Hepatocyte (in vitro differentiated cells): ENCODE measurements at places on chromosomes 3 and 15. TPM values are rescaled to one million over a fixed set of nuclear protein-coding genes. Genes with fewer than 3 reads are reported as not detected.

DNA sequence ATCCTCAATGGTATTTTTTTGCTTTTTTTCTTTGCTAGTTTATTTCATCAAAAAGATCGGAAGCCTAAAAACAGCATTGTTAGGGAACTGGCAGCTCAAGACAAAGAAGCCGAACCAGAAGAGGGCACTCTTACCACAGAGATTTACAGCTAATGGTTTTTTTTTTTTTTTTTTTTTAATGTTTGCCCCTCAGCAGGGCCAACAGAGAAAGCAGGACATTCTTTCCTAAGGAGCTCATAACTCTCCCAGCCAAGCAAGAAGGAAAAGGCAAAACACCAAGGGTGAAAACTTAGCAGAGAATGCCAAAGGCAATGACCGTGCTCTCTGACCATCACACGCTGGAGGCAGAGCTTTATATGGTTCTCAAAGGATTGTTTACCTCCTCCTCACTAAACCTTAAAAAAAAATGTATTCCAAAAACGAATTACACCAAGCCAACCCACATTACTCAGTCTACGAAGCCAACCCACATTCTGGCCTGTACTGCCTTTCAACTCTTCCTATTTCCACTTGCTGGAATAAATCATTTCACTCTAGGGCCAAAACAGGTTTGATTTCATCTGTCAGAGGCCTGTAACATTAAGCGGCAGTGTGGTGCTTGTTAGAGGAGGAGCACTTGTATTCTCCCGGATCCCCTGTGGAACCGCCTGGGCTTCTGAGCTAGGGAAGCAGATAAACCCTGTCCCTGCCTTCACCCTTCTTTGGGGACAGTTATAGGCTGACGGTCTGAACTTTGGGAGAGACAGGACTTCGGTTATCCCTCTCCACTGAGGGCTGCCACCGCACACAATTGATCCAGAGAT, 35.6 kb upstream of the GYG1 start:
- H3K4me3 ChIP-seq: no peak overlapping the region
- peak; percentile 82 for DNase-seq
- H3K27me3 ChIP-seq: no peaks in the 10 kb centered on the region
- H3K4me1 ChIP-seq: peaks cover 8% of the 10 kb centered on the region

DNA sequence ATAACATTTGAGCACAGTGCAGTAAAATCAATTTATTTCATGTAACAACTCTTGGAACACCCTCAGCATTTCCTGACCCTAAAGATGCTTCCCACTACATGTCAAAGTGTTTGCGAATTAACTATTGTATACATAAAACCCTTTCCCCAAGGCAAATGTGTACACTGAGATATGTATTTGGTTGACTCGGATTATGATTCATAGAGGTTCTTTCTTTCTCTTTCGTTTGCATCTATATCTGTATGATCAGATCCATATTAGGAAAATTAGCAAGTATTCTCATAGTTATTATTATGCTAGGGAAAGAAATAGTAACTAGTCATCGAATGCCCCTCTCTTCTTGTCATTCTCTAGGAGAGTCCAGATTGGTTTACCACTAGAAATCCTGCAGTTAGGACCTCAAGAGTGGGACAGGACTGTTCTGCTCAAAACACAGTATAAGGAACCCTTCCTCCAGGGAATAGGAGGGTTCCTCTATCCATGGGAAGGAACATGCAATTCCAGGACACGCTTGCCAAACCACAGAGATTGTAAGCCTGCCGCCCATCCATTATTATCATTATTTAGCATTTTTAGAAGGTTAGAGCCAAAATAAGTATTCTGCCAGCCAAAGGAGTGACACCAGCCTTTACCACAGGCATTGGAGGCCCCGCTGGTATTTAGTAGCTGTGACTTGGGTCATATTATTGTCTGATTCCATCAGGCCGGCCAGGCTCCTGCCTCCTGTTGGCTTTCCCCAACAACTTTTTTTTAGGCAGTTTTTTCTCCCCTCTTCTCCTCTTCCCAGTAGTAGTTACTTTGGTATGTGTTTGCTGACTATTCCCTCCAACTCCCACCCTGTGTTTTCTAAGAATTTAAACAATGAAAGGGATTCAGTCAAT, 100.7 kb downstream of the GALK2 start:
- H3K4me1 ChIP-seq: no peaks in the 10 kb centered on the region
- no peaks in the 10 kb centered on the region for H3K27me3 ChIP-seq
- no peak overlapping the region for H3K4me3 ChIP-seq
- no peak overlapping the region for H3K27ac ChIP-seq
- no peaks in the 10 kb centered on the region for H3K36me3 ChIP-seq
- no peak for DNase-seq

- no peaks in the 10 kb centered on the region for H3K27me3 ChIP-seq
- peak overlapping the region; percentile 17 for H3K27ac ChIP-seq
- H3K36me3 ChIP-seq: no peaks in the 10 kb centered on the region
- no peak overlapping the region for H3K4me3 ChIP-seq
- DNase-seq: no peak
These were observed 128.2 kb downstream of the SOX2 start for GRCh38 chr3:181839916-181840297.

DNA sequence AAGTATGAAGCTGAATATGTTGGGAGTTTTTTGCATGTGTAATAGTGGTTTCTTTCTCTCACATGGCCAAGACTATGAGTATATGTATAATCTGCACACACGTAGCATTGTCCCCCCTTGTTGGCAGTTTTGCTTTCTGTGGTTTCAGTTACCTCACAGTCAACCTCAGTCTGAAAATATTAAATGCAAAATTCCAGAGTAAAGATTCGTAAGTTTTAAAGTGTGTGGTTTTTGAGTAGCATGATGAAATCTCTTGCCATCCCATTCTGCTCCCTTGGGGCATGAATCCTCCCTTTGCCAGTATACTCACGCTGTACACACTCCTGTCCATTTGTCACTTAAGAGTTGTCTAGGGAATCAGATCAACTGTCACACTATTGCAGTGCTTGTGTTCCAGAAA, 742.0 kb upstream of the CCDC54 start:
- no peak overlapping the region for H3K27ac ChIP-seq
- H3K4me1 ChIP-seq: no peaks in the 10 kb centered on the region
- no peak for DNase-seq
- no peak overlapping the region for H3K4me3 ChIP-seq
- no peaks in the 10 kb centered on the region for H3K27me3 ChIP-seq

DNA sequence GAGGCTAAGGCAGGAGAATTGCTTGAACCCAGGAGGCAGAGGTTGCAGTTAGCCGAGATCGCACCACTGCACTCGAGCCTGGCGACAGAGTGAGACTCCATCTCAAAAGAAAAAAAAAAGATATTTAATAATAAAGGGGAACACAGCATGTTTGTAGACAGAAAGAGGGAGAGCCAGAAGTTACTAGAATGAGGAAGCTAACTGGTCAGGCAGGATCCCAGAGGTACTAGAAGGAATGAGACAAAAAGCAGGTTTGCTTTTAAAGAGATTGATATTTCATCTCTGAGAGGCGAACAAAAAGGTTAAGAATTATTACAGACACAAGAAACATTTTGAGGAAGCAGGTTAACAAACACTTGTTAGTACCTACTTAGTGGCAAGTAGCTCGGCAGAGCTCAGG, 9.2 kb downstream of the CD200R1 start:
- no peak overlapping the region for H3K4me3 ChIP-seq
- no peak overlapping the region for H3K27ac ChIP-seq
- peaks cover under 1% of the 10 kb centered on the region for H3K27me3 ChIP-seq
- no peaks in the 10 kb centered on the region for H3K36me3 ChIP-seq

DNA sequence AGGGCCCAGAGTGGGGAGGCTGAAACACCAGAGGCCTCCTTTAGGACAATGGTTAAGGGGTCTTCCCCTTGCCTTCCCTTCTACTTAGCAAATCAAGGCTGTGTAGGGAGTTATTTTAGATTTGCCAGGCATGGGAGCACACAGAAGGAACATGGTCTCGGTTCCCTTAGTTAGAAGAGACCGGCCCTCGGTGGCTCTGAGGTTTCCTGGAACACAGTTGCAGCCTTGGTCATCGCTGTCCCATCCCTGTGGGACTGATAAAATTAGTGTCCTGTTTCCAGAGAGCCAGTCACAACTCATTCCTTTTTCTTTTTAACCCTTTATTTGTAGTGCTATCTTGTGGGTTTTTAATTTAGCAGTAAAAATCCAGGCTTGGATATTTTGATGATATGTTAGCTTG, 81.4 kb downstream of the CRTC3 start:
- no peak overlapping the region for H3K4me3 ChIP-seq
- peak overlapping the region; percentile 65 for H3K27ac ChIP-seq
- DNase-seq: no peak
- H3K36me3 ChIP-seq: no peaks in the 10 kb centered on the region
- H3K27me3 ChIP-seq: no peaks in the 10 kb centered on the region
- peaks cover 30% of the 10 kb centered on the region for H3K4me1 ChIP-seq

GRCh38 chr15:65027593-65027992, 1.8 kb downstream of the MTFMT start:
- no peak for DNase-seq
- no peak overlapping the region for H3K4me3 ChIP-seq
- no peaks in the 10 kb centered on the region for H3K27me3 ChIP-seq
- peaks cover 9% of the 10 kb centered on the region for H3K4me1 ChIP-seq
- no peak overlapping the region for H3K27ac ChIP-seq

The MCTP2 gene
- 23.3 and 24.6 TPM in 2 replicates for total RNA-seq

The LRRIQ4 gene
- not detected in 2 replicates for total RNA-seq

The ADAMTS9 gene
- total RNA-seq: 116 and 145 TPM in 2 replicates
